Activated T-helper 17 cell treated with anti-CD3 and anti-CD28 coated beads, Interleukin-2, amount 50 U/mL, for 72 hours (primary cell): ENCODE measurements at places on chromosomes 7 and 10. TPM values are rescaled to one million over a fixed set of nuclear protein-coding genes. Genes with fewer than 3 reads are reported as not detected.

The GPAM gene
- total RNA-seq: 4.4 TPM

The ERVW-1 gene
- not detected for total RNA-seq

The VTI1A gene
- 46.9 TPM for total RNA-seq

DNA sequence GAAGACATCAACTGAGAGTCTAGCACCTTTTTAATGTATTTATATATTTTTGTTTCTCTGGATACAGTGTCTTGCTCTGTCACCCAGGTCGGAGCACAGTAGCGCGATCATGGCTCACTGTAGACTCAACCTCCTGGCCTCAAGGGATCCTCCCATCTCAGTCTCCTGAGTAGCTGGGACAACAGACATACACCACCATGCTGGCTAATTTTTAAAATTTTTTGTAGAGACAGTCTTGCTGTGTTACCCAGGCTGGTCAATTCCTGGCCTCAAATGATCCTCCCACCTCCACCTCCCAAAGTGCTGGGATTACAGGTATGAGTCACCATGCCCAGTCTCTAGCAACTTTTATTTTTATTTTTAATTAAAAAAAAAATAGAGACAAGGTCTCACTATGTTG lies 51.4 kb upstream of the ANLN start:
- no peak for ATAC-seq

DNA sequence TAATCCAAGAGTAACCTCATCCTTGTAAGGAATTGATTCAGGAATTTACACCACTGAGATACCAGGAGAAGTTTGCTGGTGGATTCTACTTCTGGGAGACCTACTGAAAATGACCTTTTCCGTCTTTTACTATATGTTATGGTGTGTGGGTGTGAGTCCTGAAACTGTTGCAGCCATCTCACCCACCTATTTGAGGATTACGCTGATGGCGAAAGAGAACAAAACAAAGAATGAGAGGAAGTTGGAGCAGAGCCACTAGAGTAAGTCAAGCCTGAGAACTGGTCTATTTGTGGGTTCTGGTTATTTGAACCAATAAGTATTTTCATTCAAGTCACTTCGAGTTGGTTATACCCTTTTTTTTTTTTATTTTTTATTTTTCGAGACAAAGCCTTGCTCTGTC lies 12.7 kb upstream of the ABCC2 start:
- no peak for ATAC-seq

DNA sequence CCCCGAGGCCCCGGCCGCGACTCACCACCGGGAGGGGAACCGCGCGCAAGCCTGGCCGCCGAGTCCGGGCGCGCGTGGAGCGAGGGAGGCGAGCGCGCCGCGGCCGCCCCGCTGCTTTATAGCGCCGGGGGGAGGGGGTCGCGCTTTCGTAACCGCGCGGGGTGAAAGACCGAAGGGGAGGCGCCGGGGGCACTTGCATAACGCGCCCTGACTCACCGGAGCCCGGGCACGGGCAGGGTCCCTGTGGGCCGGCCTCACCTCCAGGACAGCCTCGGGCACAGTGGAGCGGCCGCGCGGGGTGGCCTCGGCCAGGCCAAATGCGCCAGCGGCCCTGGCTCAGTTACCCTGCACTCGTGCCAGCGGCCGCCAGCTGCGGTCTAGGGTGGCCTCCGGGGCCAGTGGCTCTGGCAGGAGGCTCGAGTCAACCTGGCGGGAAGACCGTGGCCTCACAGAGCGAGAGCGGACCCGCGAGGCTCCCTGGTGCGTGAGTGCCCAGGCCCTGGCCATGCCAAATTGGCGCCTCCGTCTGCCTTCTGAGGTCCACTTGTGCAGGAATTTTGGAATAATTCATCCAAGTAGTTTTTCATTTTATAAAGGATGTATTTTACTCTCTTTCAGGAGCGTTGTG lies at the start of gene RBP4:
RBP4 (minus strand) TSS at position 90 of the 628 bp plus-strand sequence. CDS start 207 bp downstream, outside the sequence.
- ATAC-seq: no peak

DNA sequence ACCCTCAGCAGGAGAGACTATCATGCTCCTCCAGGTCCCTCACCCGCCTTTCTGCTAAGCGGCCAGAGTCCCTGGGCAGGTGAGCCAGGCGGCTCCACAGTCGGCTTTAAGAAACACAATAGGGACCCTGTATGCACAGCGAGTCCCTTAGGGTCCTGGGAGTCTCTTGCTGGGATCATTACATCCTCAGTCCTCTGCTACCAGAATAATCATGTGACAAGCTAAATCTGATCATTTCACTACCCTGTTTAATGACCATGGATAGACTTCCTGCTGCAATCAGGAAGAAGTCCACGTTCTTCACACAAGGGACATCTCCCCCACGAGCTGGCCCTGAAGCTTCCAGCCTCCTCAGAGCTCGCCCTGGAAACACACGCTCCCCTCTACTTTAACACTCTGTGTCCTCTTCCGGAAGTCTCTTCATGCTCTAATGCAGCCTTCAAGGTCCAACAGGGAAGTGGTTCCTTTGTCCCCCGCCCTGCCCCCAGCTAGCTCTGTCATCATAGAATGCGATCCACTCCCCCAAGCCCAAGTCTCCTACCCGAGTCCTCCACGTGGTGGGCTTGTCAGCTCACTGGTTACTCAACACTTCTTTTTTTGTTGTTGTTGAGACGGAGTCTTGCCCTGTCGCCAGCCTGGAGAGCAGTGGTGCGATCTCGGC lies 101.5 kb downstream of the RNF216 start:
- ATAC-seq: no peak

GRCh38 chr7:54995610-54996363 lies 23.0 kb upstream of the EGFR start:
- ATAC-seq: peak; percentile 93

DNA sequence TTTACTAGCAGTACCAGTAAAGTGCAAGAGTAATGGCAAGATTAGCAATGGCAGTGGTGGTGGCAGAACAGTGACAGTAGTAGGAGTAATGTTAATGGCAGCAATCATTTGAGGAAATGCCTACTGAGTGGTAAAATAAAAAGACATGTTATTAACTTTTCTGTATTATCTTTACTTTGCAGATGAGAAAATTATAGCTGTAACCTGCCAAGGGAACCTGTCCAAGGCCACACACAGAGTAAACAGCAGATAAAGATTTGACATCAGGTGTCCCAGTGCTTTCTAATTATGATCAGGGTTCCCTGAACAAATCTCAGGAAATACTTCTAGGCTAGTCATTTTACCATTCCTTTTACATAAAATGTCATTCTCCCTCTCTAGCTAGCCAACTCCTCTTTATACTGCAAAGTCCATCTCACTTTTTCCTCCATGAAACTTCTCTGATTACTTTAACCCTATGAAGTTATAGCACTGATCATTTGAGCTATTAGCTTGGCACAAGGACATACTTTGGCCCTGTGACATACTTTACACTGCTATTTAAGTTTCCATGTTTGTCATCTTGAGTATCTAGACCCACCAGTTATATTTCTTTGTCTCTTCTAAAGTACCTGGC lies 219.1 kb downstream of the TAX1BP1 start:
- no peak for ATAC-seq

DNA sequence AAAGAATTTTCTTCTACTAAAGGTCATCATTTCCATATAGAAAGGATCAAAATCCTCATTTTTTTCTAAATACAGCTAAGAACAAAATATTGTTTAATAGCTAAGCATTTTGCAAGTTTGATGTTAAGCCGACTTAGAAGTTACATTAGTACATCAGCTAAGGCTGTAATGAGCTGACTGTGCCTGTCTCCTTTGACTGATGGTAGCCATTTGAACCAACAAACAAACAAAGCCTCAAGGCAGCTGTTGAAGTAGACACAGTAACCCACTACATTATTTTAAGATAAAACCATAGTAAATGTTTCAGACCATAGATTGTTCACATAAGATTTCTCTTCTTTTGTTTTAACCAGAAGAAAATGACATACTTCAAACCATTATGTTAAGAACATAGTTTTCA lies 210.9 kb upstream of the VSTM2A start:
- ATAC-seq: no peak

DNA sequence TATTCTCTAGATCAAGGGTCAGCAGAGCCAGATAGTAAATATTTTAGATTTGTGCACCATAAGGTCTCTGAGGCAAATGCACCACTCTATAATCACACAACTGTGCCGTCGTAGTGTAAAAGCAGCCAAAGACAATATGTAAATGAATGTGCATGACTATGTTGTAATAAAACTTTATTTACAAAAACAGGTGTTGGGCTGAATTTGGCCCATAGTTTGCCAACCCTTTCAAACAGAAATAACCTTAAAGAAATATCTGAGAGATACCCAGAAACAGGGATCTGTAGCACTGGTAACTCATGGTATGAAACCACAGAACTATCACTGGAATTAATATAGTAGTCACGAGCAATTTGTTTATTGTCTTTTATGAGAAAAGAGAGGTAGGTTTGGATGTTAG lies 86.0 kb downstream of the ARID5B start:
- peak; percentile 20 for ATAC-seq

GRCh38 chr10:75319274-75319673 lies 82.3 kb downstream of the ZNF503 start:
- no peak for ATAC-seq

DNA sequence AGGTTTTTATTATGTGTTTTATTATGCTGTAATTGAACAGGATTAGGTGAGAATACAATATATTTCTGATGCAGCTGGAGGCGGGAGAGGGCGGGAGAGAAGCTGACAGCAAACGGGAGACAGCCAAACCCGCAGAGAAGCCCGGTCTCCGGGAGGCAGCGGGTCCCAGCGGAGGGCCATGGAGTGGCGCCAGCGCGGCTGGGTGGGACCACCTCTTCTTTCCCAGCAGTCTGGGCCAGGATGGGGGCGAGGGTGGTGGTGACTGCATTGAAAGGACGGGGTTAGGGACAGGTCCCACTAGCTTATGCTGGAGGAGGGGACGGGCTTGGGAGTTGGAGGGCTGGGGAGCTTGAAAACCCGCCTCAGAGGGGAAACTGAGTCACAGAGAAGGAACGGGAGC lies 14.5 kb upstream of the KAZALD1 start:
- ATAC-seq: no peak

DNA sequence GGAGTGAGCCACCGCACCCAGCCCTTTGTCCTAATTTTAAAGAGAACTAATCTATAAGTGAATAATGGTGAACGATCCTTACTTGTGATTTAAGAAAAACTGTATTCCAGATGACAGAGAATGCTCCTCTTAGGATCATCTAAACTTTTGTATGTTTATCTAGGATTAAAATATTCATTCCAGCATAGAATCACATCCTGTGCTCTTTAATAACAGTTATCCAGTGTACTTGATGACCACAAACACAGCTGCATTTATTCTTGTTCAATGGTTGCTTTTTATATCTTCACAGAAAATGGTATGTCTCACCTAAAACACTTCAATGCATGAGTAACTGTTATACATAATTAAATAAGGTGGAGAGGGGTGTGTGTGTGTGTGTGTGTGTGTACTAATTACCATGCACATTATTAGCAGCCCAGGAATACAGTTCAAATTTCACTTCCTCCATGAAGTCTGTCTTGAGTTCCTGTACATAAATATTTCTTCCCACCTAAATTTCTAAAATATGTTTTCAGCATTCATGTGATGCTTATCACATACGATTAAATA lies 38.5 kb upstream of the SEMA3C start:
- ATAC-seq: no peak

- no peak for ATAC-seq
Measured at GRCh38 chr7:140899883-140900282, 24.8 kb downstream of the BRAF start.

GRCh38 chr7:131219312-131220041 lies 108.2 kb upstream of the MKLN1 start:
- ATAC-seq: no peak

DNA sequence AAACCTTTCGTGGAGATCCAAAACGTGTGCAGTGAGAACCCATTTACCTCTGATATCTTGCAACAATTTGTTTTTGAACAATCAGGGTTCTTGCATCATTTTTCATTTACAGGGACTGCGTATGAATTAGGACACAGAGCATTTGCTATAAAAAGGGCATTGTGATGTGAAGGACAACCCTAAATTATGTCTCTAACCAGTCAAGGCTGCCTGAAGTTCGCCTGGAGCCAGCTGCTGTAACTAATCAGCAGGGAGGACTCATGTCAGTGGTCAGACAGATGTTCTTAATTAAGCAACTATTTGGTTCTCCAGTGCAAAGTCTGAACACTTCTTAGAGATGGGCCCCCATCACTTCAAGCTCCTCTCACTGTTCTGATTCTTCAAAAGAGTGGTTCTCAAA lies 674.8 kb downstream of the KCNMA1 start:
- ATAC-seq: no peak

DNA sequence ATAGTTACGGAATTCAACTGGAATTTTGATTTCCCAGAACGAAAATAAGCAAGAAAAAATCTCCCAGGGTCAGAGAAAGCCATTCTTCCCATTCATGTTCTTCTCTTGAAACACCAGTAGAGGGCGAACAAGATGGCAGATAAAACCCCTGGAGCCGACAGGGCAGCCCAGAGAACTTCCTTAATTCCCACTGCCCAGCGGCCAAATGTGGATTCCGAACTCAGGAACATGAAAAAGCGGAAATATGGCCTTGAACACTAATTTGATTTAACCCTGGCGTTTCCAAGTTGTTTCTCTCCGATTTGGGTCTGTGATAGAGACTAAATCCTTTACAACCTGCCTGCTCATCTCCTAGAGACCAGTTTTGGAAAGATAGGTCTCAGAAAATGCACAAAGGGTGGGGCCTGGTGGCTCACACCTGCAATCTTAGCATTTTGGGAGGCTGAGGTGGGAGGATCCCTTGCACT lies 100.7 kb upstream of the WAC start:
- ATAC-seq: peak; percentile 60

DNA sequence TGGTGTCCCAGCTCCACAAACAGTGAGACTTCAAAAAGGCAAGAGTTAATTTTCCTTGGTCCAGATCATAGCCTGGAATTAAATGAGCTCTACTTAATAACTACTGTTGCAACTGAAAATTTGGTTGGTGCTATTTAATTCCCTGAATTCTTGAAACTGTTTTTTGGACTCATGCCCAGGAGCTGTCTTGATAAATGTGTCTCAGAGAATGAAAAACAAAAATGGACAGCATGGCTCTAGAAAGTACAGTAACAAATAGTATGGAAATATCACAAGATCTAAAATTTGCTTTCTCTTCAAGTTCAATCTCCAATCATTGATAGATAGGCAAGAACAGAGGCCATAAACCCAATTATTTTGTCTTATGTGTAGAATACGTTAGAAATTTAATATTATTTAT lies 42.5 kb downstream of the CCDC71L start:
- ATAC-seq: no peak

DNA sequence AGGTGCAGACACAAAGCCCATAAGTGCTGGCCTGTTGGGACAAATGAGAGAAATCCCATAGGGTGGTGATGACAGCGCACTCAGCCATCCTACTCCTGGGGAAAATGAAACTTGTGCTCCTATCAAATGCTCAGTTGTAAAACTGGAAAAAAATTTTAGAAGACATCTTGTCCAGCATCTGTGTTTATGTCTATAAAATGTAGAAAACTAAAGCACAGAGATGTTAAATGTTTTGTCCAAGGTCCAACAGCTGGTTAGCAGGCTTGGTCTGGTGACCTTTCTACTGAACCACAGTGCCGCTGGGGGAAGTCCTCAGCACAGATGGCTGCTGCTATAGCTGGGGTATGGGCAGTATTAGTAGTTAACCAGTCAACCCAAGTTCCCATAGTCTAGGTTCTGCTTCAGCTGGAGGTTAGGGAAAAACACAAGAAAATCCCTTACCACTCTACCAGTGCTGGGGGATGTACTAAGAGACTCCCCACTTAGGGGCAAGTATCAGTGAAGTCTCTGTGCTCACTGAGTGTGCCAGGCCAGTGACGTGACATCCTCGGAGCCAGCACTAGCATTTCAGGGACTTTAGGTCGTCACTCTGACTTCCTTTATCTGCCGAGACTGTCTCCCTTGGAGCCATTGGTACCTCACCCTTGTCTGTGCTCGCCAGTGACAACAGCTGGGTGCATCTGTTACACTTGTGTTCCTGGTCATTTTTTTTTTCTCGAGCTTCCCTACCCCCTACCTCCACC lies 1.9 kb downstream of the TSPAN33 start:
- no peak for ATAC-seq
